T follicular helper cell (primary cell): ENCODE measurements at places on chromosomes 7 and 10.

GRCh38 chr10:129631006-129631405 is 164.0 kb downstream of the MGMT start:
- DNase-seq, result no peak

DNA sequence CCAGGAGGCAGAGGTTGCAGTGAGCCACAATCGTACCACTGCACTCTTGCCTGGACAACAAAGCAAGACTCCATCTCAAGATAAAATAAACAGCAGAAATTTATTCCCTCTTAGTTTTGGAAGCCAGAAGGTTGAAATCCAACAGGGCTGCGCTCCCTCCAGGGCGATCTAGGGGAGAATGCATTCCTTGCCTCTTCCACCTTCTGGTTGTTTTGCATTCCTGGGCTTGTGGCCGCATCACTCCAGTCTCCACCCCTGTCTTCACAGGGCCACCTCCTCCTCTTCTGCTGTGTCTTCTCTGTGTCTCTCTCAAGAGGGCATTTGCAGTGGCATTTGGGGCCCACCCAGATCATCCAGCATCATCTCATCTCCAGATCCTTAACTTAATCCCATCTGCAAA is 36.2 kb downstream of the LIMK1 start:
- DNase-seq, result no peak

DNA sequence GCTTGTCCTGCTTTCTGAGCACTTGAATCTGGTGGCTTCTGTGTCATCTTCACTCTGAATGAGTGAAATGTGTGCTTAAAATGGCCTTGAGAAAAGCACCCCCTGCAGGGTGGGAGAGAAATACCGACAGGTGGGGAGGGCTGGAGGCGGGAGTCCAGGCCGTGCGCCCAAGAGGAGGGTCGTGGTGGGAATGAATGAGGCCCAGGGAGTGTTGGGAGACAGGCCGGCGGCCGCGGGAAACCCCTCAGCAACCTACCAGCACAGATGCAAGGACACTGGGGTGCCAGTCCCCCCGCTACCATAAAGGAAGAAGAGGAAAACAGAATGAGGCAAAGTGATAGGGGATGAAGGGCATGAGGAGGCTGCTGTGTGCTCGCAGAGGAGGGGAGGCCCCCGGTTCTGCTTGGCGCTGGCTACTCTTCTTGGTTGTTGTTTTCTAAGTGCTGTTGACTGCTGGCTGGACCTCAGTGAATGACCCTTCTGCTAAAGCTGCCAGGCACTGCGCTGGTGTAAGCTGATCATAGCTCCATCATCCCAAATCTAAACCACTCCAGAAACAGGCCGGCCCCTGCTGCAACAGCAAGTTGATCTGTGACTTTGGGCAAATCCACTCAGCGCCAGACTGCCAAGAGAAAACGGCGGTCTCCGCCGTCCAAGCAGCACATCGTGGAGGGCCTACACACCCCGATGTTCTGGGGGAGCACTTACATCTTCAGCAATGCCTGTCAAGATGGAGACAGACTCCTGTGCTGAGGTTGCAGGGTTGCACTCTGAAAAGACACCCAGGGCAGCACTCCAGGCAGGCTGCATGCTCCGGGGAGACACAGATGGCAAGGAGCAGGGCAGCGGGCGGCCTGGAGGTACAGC is 378.5 kb downstream of the DNAJB6 start:
- no peak for DNase-seq

GRCh38 chr10:132434405-132435005 is 37.5 kb downstream of the PWWP2B start:
- no peak for DNase-seq

DNA sequence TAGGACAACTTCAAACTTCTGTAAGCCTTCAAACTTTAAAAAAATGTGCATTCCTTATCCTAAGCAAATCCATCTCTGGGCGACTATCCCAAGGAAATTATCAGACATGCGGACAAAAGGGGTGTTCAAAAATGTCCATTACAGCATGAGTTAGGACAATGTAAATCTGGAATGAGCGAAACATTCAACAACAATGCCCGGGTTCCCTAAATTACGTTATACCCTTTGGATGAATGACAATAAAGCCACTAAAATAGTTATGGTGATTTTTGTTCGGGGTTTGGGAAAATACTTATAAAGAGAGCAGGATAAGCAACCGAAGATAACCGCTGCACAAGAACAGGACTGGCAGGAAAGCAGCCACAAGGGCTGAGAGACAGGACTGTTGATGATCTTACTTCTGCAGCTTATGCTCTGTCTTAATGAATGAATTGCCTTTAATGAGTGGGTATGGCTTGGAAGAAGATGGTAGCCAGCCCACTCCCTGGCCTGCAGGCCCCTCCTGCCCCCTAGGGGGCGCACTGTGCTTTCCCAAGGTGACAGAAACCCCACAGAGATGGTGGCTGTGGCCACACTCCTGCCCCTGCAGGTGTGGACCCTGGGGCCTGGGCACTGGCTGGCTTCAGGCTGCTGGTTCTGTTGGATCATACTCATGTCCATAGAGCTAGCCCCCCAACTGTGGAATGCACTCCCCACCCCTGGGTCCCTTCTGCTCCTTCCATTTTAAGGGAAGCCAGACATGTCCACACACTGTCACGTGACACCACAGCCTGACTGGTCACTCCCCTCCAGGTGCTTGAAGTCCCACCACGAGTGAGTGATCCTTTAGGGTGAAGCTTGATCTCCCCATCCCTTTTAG is 45.0 kb downstream of the ZCCHC24 start:
- no peak for DNase-seq

- DNase-seq, result no peak
Measured at GRCh38 chr7:18866359-18867036, 250.9 kb downstream of the TWIST1 start.

DNA sequence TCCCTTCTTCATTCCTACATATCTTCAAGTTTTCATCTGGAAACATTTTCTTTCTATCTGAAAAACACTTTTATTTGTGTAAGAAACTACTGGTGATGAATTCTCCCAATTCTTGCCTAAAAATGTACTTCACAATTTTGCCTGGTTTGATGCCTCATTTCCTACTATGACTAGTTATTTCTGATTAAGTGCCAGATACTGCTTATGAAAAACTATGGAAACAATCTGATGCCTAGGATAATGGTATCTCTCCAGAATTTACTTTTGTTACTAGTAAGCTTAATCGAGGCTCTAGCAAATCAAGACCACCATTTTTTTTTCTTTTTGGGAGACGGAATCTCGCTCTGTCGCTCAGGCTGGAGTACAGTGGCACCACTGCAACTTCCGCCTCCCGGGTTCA is 31.3 kb downstream of the CACUL1 start:
- no peak for DNase-seq
